Stimulated activated CD4-positive, alpha-beta T cell treated with anti-CD3 and anti-CD28 coated beads, Interleukin-12 subunit alpha, Interleukin-12 subunit beta, amount 100 ng/mL, for 4 hours (primary cell): ENCODE measurements at places on chromosomes 2 and 18.

GRCh38 chr2:190869721-190870120 is 10.9 kb upstream of the GLS start:
- no peak for DNase-seq

- DNase-seq: no peak
Observed at GRCh38 chr18:11411048-11411447, 198.3 kb upstream of the SLC35G4 start.

- no peak for DNase-seq
Observed at GRCh38 chr18:38886861-38887670, 1321.5 kb upstream of the CELF4 start.

DNA sequence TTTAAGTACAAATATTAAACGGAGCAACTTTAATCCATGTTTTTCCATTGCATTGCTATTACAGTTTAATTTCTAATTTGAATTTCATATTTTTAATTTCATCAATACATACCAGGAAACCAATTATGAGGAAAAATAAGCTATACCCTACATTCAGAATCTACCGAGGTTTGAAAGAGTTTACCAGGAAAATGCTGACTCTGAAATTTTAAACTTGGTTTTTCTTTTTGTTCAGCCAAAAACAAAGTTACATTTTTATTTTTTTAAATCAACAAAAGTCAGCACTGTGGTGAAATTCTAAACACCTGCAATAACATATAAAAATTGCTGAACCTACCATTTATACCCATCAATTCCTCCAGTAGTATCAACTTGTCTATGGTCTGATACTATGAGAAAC is 53.7 kb downstream of the GFPT1 start:
- no peak for DNase-seq
